ENCODE measurements at places on chromosomes 12 and 14. TPM values are rescaled to one million over a fixed set of nuclear protein-coding genes. Genes with fewer than 3 reads are reported as not detected.

CLEC4D gene
- 0.24 TPM for total RNA-seq

MYH6 gene
- total RNA-seq: not detected

MMP17 gene
- total RNA-seq: 2.2 TPM

ZDHHC22 gene
- total RNA-seq: not detected

NELL2 gene
- total RNA-seq: 3.0 TPM

BCL2L14 gene
- 0.24 TPM for total RNA-seq

COCH gene
- 0.12 TPM for total RNA-seq

- ATAC-seq: no peak
Measured at GRCh38 chr14:68297039-68297438, 477.5 kb downstream of the RAD51B start.

GRCh38 chr14:85247071-85247470 is 282.9 kb upstream of the FLRT2 start:
- no peak for ATAC-seq

DNA sequence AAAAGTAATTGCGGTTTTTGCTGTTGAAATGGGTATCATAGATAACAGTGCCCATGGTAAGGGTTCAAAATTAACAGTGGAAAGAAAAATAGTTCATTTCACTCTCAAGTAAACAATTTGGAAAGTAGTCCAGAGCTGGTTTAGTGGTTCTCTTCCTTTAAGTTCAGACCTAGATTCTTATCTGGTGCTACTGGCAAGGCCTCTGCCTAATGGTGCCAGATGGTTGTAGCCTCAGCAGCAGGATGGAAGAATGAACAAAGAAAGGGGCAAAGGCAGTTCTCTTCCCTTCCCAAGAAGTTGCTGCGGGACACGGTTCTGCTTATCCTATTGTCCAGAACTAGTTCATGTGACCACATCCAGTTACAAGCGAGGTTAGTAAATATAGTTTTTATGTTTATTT is 10.5 kb downstream of the ARG2 start:
- no peak for ATAC-seq

GRCh38 chr12:108722992-108723766 is 8.1 kb downstream of the CORO1C start:
- ATAC-seq: peak; percentile 51

GRCh38 chr12:113796066-113796827 is 169.9 kb downstream of the RBM19 start:
- ATAC-seq: no peak

- ATAC-seq: no peak
Measured at GRCh38 chr12:93135286-93136239, 206.5 kb upstream of the EEA1 start.

DNA sequence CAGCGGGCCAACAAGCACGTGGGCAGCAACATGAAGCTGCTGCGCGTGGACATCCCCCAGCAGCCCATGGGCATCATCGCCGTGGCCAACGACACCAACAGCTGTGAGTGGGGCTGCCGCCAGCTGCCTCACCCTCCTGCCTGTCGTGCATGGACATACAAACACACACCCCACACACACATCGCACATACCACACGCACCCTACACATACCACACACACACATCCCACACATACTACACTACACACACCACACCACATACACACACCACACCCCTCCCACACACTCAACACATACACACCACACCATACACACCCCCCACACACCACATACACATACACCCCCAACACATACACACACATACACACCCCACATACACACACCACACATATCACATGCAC is 25.2 kb upstream of the NXPH4 start:
- ATAC-seq: no peak

- no peak for ATAC-seq
Measured at GRCh38 chr14:99185436-99186068, 86.4 kb downstream of the BCL11B start.

DNA sequence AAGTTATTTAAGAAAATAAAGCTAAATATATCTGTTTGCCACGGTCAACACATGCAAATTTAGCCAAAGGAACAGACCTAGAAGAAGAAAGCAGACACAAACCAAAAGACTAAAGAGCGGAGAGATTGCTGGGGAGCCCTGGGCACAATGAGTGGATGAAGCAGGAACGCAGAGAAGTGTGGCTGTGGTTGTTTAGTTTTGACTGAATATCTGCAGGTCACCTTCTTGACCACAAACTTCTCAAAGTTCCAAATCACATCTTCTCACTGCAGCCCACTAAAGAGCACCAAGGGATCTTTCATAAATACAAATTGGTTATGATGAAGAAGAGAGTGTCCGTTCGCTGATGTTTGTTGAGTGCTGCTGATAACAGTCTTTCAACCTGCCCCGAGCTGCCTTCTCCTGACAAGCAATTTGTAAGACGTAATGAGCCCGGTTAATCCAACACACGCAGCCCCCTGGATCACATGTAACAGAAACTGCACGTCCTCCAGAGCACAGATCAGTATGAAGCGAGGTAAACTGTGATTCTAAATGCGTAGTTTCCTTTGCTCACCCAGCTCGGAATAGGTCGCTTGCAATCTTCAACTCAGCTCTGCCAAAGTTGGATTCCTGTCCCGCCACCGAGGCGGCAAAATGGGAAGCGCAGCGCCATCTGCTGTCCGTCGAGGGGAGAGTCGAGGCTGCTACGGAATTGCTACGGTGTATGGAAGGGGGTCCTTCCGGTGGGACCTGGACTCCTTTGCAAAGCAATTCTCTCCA is 120.8 kb downstream of the GXYLT1 start:
- ATAC-seq: peak; percentile 65

- no peak for ATAC-seq
Measured at GRCh38 chr14:102781063-102781462, 3.8 kb downstream of the TRAF3 start.

DNA sequence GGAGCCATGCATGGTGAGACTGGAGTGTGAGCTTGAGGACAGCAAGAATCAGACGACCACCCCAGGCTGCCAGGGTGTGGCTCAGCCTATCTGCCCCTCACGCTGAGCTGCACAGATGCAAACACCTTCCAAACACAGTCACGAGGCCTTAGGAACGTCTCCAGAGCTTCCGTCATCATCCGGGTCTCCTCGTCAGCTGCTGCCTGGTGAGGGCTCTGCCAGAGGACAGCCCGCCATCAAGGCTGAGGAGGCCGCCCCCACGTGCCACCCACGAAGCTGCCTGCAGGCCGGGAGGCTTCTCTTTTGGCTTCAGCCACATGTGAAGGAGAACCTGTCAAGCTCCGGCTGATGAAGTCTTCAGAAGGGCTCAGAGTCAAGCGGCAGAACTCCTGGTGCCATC is 13.4 kb downstream of the DDX51 start:
- no peak for ATAC-seq

DNA sequence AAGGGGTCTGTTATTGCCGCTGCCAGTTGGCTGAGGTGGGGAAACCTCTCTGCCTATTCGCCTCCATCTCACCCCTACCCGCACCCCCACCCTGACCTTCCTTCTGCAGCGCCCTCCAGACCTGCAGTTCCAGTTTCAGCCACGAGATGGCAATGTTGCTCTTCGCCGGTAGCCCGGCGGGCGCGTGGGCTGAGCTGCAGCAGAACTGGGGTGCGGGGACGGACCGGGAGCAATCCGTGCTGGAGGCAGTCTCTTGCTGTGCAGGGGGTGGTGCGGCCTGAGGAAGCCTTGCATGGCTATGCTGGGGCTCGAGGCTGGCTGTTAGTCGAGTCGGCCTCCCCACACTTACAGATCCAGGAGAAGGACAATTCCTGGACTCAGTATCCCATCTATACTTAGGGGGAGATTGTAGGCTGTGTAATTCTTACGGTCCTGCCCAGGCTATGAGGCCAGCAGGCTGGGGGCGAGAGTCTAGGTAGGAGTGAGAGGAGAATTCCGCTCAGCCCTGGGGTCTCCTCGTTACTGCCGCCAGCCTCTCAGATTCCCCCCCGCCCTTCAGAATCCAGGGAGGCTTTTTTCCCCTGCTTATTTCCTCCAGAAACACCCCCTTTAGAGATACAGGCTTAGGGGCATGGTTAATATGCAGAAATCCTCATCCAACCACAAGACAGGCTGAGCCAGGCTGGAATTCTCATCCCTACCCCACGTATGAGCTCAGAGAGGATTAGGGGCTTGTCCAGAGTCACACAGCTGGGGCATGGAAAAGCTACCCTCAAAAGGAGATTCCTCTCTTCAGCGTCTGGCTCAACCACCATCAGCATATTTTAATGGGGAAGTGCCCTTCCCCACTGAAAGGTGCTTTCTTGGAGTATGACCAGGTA is 118.2 kb downstream of the AACS start:
- ATAC-seq: peak; percentile 83

DNA sequence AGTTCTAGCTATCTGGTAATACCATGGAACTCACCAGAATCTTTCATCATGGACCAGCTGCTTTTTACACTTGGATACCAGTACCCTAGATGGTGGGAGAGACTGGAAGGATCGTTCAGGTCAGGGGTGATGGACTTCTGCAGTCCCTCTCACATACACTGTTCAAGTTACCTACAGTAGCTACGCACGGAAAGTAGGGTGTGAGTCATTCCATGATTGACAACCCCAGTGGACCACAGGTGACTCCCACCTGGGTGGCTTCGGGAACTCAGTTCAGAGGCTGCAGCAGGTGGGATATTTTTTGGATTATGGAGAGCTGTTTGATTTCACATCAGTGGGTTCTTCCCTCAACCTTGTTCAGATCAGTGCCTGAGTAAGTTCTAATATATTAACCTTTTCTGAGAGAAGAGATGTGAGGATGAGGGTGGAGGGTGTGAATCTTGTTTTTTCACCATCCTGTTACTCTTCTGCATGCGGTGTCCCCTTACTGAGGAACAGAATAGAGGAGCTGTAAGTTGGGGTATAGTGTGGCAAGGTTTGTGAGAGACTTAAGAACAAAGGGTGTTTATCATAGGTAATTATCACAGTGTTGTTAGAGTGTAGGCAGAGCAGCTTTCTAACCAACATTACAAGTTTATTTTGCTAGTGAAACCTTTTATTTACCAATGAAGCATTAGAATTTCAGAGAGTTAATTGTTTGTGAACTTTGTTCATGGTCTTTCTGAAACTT is 39.6 kb downstream of the PRKCH start:
- no peak for ATAC-seq

DNA sequence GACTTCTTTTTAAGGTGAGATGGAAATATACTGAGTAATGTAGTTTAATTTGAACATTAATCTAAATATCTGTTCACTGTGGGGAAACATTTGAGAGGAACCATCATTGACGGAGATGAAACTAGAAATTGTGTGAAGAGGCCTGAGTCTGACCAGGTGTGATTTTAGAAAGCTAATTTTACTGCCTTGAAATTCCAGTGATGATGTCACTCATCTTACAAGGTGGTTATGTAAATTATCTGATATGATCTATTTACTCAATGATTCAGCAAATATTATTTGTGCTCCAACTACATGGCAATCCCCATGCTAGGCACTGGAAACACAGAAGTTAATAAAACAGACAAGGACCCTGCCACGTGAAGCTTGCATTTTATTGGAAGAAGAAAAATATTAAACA is 435.7 kb upstream of the DCN start:
- no peak for ATAC-seq

GRCh38 chr14:35247777-35248475 is 44.3 kb upstream of the PSMA6 start:
- ATAC-seq: no peak

DNA sequence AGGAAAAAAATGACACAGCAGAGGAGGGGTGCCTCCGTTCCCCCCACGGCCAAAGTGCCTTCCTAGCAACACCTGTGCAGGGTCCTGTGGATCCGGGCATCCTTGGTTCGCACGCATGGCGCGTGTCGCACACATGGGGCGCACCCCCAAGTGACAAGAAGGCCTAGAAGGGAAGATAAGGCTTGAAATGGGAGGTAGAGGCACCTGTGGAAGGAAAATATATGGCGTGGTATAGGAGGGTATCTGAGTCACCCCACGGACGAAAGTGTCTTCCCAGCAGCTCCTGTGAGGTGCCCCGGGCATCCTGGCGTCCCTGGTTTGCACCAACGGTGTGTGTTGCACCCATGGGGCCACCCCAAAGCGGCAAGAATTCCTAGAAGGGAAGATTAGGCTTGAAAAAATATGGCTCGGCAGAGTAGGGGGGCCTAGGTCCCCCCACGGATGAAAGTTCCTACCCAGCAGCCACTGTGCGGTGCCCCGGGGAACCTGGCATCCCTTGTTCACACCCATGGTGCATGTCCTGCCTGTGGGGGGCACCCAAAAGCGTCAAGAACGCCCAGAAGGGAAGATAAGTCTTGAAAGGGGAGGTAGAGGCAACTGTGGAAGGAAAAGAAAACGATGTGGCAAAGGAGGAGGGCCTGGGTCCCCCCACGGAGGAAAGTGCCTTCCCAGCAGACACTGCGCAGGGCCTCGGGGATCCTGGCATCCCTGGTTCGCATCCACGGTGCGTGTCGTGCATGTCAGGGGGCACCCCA is 280.0 kb downstream of the ALG10 start:
- ATAC-seq: no peak

DNA sequence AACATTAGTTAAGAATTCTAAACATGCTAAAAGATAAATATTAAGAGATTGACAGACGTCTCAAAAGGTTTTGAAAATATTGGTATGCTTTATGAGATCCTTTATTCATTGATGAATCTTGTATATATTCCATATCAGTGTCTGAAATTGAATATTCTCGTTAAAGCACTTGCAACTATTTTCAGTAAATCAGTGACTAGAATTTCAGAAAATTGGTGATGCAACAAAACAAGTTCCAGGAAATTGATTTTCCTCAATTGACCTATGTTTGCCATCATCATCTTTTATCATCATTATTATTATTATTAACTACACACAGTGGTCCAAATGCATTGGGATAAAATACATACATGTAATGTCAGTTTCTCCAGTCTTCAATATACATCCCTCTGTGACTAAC is 453.6 kb downstream of the CCER1 start:
- ATAC-seq: no peak

DNA sequence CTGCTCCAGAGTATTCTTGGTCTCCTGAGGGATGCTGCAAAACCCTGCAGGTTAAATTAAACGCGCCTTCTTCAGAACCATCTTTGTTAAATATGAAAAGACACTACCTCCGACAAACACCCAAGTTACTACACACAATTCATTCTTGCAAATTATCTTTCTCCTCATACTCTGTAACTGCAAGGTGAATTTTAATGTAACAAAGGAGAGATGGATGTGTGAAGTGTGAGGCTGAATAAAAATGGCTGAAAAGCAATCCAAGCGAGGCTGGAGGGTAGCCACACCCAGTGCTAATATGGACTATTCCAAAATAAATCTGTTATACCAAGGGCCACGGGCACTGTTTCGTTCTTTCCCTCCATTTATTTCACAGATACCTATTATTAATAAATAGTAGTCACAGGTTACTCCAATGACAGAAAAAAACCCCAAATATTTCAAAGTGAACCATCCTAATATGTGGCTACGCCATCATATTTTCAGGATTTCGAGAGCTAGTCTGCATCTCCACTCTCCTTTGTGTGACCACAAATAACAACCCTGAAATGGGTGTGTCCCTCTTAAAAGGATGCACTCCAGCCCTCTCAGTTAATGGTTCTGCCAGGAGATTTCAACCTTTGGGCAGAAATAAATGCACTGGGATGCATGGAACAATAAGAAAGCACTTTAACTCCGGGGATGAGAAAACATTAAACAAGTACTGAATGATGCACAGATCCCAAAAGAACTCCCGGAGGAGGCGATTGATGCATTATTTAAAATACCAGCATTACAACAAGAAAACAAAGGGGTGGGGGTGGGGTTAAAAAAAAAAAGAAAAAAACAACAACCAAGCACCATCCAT is 53.1 kb upstream of the CCDC175 start:
- ATAC-seq: no peak

GRCh38 chr14:60807247-60807646 is 72.7 kb downstream of the MNAT1 start:
- no peak for ATAC-seq
